ENCODE measurements at places on chromosomes 4 and X.

DNA sequence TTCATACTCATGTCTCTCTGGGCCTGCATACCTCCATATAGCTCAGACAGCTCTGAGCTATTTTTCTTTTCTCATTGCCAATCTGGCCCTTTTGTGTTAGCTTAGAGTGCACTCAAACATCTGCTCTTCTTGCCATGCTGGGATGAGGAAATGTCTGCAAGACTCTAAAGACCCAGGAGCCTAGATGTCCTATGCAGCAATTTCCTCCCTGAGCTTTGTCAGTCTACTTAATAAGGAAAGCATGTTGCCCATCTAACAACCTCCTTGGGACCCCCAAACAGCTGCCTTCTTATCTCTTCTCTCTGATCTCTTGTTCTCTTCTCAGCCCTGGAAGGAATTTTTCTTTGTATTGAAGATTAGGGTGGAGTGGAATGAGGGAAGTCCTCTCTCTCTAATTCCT, 69.2 kb downstream of the UCHL1 start:
- no peak for DNase-seq

DNA sequence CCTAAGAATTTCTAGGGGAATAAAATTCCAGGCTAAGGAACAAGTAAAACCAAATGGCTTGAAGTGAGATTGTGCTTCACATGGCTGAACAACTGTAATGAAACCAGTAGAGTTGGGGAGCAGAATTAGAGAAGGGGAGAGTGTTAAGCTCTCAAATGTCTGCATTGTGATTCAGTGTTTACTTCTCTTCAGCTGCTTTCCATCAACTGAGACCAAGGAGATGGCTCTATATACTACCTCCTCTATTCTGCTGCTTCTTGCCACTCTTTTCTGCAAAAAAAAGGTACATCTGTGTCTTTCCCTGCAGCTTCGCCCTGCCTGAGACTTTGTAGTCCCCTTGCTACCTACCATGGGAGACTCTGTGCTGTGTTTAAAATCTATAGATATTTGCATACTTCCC, 73.5 kb downstream of the WDFY3 start:
- DNase-seq, result no peak

- peak; percentile 18 for DNase-seq
These were observed 100.2 kb downstream of the LNX1 start for GRCh38 chr4:53490965-53491622.

- DNase-seq, result no peak
These were observed 6.3 kb upstream of the PGAM4 start for GRCh38 chrX:77975755-77976154.

GRCh38 chr4:170259631-170260153, 169.9 kb upstream of the AADAT start:
- DNase-seq, result peak; percentile 69

Measured in thymus (tissue), 14 donors.